Stimulated activated CD4-positive, alpha-beta T cell treated with anti-CD3 and anti-CD28 coated beads, Interleukin-12 subunit alpha, Interleukin-12 subunit beta, amount 100 ng/mL, for 4 hours (primary cell): ENCODE measurements at places on chromosomes 2 and 18.

DNA sequence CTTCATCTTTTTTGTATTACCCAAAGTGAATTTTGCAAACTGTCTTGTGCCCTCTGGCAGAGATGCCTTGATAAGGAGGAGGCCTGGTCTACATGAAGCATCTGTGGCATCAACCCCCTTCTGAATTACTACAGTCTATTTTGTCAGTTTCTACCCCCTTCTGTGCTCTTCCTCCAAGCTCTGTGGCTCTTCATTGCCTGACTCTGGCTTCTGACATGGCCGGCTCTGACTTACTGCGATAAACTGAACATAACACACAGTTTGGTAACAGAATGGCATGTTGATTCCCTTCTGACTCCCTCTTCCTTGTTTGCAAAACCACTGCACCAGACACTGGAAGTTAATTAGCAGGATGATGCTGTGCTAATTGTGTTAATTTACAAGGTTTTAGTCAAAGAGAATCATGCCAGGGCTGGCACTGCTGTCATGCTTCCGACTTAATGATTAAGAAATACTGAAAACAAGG is 122.5 kb downstream of the FIGN start:
- DNase-seq, result no peak

GRCh38 chr2:109703077-109703476 is 88.9 kb downstream of the SOWAHC start:
- no peak for DNase-seq

DNA sequence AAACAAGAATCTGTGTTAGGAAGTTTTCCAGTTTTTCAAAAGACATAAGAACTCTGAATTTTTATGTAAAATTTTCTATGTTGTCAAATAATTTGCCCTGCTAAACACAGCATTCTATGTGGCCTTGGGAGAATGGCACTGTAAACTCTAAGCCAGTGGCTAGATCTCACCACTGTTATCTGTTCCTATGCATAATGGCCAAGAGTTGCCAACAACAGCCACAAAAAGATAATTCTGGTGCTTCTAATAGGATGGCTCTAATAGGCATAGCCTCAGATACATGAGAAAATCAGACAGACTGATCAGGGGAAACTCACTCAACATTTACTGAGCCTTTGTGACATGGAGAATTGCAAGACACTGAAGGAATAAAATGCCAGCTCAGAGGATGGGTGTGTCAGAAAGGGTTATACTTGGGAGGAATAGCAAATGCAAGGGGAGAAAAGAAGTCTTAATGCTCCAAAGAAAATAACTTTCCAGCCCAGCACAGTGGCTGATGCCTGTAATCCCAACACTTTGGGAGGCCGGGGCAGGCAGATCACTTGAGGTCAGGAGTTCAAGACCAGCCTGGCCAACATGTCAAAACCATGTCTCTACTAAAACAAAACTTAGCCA is 63.7 kb downstream of the COBLL1 start:
- DNase-seq, result no peak

DNA sequence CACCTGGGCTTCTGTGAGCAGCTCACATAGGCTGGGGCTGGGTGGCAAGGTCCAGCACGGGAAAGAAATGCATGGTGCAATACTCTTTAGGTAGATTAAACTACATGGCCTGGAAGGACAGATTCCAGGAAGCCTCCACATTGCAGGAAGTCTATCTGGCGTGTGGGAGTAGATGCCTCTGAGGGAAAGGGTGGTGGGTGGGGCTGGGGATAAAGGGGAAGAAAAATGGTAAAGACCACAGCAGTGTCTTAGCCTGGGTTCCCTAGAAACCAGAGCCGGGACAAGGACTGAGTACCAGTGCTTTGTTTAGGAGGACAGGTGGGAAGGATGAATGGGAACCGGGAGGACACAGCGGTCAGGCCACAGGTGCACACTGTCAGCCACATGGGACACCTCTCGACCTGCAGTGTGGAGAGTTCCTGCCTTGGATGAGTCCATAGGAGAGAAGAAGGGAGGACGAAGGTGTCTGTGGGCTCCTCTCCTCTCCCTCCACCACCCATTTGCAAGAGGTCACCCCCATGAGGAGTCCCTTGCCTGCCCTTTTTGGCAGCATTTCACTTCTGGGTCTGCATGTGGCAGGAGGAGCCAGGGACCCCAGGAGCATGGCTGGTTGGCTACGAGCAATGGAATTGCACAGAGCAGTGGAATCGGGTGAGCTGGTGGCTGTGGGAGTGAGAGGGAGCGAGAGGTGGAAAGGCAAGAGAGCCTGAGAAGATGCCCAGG is 91.5 kb upstream of the HS6ST1 start:
- DNase-seq, result no peak
